ENCODE measurements at places on chromosomes 16 and 17.

DNA sequence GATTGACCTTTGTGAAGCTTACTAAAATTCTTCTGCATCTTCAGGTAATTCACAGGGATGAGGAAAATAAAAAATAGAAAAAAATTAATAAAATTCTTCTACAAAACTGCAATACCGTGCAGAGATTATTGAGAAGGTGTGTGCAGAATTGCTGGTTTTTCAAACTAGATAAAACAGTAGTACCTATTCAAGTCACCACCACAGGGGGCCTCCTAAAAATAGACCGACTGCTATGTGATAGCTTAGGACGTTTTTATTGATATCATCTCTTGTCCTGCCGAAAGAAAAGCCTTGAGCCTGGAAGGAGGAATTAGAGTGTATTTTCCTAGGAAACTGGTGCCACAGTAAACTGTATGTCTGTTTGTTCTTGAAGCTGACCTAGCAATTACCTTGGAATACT, 325.9 kb downstream of the ZFHX3 start:
- DNase-seq, result no peak

DNA sequence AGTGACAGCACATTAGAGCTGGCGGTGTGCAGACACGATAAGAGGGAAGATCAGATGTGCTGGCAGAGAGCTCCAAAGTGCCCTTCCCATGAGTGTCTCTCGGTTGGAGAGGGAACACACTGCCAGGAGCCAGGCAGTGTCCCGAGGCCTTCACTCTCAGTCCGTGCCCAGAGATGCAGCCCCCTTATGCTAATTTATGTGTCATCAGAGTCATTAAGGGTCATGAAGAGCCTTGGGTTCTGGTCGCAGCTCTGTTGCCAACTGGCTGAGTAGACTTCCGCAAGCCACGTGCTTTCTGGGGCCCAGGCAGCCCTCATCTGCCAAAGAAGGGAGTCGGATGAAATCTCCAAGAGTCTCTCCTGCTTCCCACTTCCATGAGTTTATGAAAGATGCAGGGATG, 232.5 kb downstream of the MSI2 start:
- no peak for DNase-seq

- DNase-seq, result peak; percentile 56
These were observed at the start of gene STAT5B for GRCh38 chr17:42276359-42276608. Gene STAT5B (minus strand): TSS chr17:42276391. CDS start chr17:42232127, 44,264 bp downstream.

DNA sequence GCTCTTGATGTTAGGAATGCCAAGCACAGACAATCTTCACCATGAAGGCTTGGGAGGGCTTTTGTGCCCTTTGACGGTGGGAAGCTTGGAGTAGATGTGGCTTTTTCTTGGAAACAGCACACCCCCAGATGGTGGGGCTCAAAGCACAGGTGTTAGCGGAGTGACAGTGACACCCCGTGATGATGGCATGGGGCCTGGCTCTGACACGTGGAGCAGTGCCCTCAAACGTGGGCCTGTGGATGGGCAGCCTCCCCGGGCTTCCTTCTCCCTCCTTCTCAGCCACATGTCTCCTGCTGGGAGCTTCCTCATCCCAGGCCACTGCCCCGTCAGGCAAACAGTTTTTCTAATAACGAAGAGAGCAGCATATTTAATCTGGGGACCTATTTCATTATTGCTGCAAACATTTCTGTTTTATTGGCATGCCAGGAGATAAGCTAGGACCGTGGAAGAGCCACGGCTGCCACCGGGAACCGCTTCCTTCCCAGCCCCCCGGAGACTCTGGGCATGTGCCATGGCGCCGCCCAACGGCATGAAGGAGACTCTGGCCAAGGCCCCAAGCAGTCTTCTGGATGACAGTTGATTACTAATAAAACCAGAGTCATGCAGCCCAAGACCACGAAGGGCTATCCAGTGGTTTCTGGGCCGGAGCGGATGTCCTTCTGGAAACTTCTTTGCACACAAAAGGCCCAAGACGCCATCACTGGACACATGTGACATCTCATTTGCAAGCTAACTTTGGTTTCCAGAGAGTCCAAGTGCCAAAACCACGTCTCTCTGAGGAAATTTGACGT, 280.3 kb upstream of the FOXF1 start:
- DNase-seq, result no peak

DNA sequence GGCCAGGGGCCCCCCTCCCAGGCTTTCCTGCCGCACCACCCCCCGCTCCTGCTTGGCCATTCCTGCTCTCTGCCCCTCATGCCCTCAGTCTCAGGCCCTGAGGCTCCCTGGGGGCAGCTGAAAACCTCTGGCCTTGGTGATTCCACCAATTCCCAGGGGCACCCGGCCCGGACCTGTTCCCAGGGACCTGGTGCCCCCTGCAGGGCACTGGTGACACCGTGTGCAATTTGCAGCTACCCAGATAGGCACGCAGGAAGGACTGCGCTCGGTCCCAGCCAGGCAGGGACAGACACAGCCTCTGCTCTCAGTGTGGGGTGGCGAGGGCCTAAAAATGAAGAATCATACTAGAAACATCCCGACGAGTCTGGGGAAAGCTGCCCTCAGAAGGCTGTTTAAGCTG, 13.4 kb downstream of the WFDC1 start:
- DNase-seq, result no peak
